ENCODE measurements at places on chromosomes 6 and 20. TPM values are rescaled to one million over a fixed set of nuclear protein-coding genes. Genes with fewer than 3 reads are reported as not detected.

The SASH1 gene
- total RNA-seq = 16.5 TPM

The GPR63 gene
- 0.36 TPM for total RNA-seq

The CDSN gene
- not detected for total RNA-seq

The COQ3 gene
- total RNA-seq = 8.2 TPM
